Stimulated activated CD8-positive, alpha-beta memory T cell treated with anti-CD3 and anti-CD28 coated beads, Interleukin-15, amount 100 ng/mL, for 1 hour (primary cell): ENCODE measurements at places on chromosomes 11 and 22.

DNA sequence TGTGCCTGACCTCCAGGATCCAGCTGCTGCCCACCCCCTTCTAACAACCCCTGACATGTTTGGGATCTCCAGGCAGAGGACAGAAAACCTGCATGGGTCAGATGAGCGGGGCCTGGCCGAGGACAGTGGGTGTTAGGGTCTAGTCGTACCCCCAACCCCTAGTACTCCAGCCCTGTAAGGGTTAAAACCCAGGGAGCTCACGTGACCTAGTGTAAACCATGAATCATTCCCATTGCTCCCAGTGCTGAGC lies 89.1 kb upstream of the CRYBB3 start:
- no peak for DNase-seq

- no peak for DNase-seq
Observed at GRCh38 chr11:95877291-95877690, 46.6 kb downstream of the MTMR2 start.

DNA sequence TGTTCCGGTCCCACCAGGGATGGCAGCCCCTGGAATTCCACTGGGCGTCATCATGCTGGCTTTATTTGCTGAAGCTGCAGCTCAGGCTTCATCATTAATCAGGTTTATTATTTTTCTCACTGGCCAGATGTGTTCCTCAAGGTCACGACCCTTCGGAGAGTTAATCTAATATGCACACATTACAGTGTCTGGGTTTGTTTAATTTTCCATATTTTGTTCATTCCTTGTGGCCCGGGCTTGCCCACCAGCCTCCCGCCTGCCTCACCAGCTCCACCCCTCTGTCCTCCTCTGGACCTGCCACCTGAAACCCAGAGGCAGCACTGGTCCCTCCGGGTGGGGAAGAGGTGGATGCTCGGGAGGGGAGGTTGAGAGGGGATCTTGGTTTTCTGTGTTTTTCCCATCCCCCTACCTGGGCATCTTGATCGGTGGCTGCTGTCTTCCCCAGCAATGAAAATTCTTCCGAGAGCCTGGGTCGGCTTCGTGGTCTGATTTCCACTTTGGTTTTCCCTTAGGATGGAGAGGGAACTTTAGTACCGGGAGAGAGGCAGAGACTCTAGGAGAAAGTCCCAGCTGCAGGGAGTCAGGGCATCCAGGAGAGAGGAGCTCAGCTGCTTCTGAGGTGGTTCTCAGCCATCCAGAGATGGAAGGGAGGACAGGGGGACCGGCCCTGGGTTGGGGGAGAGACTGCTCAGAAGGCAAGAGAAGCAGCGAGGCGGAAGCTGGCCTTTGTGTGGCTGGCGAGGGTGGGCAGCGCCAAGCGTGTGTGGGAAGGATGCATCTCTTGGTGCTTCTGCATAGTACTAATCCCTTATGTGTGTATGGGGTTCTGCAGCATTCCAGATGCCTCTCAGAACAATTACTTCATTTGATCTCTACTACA lies 2.1 kb downstream of the GRIK4 start:
- DNase-seq: no peak

GRCh38 chr11:128135451-128135850 lies 451.9 kb downstream of the ETS1 start:
- DNase-seq: no peak

DNA sequence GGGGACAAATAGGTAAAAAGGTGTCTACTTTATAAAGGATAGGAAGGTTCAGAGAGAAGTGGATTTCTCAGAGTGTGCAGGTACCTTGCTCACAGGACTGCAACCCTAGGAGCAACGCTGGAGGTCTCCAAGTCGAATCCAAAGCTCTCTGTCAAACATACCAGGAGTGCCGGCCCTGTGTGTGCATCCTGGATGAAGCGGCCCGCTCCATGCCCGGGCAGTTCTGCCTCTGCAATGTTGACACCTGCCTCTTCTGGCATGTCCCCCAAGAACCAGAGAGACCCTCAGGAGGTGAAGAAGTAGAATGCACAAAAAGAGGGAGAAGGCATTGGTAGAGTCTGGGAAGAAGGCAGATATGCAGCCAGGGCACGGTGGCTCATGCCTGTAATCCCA lies 3.1 kb upstream of the TSSK2 start:
- DNase-seq: no peak

GRCh38 chr11:66081505-66081904 lies 11.4 kb downstream of the PACS1 start:
- peak; percentile 56 for DNase-seq

- DNase-seq: no peak
Observed at GRCh38 chr22:44211256-44211945, 30.7 kb downstream of the PARVG start.

- DNase-seq: no peak
Observed at GRCh38 chr22:39478441-39478850, 21.6 kb downstream of the MGAT3 start.

GRCh38 chr11:58632510-58632909 lies 10.0 kb downstream of the CNTF start:
- no peak for DNase-seq

DNA sequence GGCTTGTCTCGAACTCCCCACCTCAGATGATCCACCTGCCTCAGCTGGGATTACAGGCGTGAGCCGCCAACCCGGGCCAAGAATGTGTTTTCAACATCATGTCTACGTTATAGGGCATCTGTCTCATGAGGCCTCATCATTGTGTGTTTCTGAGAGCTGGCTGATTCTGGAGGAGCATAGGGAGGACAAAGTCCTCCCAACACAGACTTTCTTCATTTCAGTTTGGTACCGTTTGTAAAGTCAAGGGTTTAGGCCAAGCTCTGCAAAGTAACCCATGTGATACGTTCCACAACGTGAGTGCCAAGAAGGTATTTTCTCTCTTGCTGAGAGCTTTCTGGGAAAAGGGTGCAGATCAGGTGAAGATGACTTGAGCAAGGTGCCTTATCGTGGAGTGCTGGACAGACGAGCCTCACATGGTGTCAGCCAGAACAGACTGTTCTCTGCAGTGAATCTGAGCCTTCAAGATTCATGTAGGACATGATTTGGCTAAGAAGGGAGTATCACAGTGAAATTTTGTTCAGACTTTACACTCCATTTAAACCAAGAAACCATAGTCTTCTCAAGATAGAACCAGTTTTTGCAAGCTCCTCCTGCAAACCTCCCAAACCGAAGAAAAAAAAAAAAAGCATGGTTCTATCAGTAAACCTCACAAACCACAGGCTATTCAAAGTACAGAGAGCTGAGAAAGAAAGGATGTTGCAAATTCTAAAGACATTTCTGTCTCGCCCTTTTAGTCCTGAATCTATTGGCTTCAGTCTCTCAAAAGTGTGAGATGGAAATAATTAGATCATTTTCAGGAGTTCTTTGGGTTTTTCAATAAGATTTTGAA lies 71.7 kb downstream of the DBX1 start:
- DNase-seq: no peak

GRCh38 chr11:122853261-122853660 lies 15.0 kb downstream of the CRTAM start:
- no peak for DNase-seq

DNA sequence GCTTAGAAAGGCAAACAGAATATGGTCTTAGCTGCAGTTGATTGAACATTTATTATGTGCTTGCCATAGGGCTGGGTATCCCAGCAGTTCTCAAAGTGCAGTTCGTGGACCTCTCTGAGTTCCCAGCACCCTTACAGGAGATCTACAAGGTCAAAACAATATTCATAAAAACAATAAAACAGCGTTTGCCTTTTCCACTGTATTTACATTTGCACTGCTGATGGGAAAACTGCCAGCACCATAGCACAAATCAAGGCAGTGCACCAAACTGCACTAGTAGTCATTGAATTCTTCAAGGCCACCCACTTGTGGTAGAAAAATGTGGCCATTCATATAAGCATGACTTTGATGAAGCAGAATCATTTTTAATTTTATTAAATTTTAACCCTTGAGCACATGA lies 128.1 kb downstream of the CCDC34 start:
- no peak for DNase-seq

GRCh38 chr22:46638601-46639431 lies 18.6 kb downstream of the GRAMD4 start:
- DNase-seq: no peak

DNA sequence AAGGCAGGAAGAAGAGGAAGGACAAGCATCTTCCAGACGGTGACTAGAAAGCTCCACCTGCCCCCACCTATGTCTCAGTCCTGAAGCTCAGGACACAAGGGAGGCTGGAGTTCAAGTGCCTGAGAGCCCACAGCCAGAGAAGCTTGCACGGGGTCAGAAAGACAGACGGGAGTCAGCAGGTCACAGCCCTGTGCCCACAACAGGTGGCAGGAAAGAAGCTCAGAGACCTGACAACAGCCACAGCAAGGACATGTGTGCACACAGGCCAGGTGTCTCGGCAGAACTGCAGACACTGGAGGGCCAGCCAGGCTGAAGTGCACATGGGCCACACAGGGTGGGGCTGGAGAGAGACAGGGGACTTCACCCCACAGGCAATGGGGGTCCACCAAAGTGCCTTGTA lies 37.2 kb upstream of the MOB2 start:
- DNase-seq: no peak

DNA sequence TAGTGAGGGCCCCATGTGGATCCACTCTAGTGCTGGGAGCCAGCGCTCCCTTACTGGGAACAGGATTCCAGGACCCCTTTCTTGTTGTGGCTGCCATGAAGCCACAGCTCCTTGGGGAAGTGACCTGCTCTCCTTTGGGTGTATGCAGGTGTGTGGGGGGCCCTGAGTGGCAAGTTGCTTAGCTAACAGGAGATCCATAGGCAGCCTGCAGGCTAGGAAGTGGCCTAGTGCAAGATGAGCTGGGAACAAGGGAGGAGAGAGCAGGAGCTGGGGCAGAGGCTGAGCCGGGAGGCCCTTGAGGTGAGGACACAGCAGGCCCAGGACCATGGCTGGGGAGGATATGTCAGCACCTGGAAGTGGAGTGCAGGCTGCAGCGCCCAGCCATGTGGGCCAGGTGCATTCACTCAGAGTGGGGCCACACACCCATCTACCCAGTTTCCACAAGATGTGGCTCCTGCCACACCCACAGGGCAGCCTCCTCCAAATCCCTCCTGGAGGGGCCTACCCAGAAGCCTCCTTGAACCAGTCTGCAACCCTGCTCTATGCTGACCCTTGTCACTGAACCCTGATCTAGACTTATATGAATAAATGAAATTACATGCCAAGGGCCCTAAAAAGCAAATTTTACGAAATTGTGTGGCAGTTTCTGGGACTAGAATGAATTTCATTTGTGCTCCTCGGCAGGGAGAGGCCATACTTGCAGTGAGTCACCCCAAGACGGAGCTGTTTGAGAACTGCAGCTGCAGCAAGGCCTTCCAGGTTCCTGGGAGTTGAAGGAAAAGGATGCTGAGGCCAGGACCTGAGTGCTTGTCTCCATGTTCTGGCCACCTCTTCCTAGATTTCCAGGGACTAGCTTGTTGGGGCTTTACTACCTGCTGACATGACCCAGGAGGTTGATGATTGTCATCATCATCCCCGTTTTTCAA lies 3.2 kb downstream of the THAP7 start:
- DNase-seq: no peak

DNA sequence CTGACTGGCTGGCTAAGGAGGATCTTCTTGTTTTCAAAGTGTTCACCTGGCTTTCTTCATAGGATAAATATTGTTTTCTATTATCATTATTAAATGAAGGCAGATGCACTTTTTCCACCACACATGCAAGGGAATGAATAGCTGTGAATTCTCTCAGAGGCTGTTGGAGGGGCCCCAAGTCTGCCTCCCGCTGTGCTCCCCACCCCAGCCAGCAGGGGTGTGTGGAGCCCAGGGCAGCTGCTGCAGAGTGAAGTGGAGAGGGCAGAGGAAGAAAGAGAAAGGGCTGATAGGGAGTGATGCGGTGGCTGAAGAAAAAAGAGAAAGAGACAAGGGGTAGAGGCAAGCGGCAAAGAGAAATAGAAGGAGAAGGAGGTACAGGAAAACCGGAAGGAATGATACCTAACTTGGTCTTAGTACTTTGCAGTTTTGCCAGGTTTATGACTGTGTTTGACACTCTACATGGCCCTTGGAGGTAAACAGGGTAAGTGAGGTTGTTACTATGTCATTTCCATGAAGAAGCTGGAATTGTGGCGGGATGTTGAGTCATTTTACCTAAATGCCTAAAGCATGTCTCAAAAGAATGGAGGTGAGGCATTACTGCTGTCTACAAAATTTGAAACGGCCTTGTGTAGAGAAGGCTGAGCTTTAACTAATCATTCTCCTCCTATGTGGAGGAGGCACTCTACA lies 145.7 kb upstream of the B3GAT1 start:
- DNase-seq: no peak

- DNase-seq: peak; percentile 32
Observed at GRCh38 chr22:46542011-46542985, 4.9 kb upstream of the CELSR1 start.

GRCh38 chr11:114309517-114309916 lies 13.3 kb downstream of the NNMT start:
- no peak for DNase-seq

DNA sequence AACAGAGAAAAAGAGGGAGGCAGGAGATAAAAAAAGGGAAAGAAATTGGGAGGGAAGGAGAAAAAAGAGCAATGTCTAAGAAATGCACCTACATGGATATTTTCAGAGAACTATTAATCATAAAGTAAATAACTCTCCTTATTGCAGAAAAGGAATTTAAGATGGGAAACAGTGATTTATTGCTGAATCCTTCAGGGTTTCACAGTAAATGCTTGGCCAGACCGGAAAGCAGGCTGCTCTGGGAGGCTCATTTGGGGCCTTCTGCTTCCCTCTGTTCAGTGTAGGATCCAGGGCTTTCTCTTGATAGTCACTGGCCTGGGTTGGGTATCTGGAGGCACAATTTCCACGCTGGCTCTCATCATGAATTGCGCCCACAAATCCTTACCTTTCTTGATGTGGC lies 324.3 kb upstream of the SORL1-AS1 start:
- no peak for DNase-seq

- DNase-seq: no peak
Observed at GRCh38 chr11:58047818-58048217, 17.1 kb downstream of the OR6Q1 start.

DNA sequence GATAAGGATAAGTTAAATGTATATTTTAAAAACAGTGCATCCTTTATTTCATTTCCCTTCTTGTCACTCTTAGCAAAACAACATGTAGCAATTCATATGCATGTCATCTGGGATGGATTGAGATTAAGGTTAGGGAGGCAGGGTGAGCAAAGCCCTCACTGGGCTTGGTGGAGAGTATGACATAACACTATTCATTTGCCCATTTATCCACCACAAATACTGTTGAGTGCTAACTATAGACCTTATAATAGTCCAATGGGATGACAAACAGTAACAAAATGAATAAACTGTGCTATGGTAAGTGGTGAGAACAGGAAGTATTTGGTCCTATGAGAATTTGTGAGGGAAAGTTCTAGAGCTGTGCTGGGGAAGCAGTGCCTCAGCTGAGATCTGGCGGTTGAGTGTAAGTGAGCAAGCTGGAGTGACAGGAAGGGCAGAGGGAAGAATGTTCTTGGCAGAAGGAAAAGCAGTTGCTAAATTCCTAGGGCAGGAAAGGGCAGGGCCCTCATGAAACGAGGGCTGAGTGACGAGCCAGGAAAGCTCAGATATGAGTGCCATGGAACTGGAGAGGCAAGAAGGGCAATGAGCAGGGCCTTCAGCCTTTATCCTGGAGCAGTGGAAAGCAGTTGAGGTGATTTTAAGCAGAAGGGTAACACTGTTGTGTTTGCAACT lies 6.7 kb downstream of the HSD17B12 start:
- no peak for DNase-seq

GRCh38 chr22:35154937-35155387 lies 89.0 kb downstream of the ISX start:
- DNase-seq: no peak

- no peak for DNase-seq
Observed at GRCh38 chr11:71309181-71309580, 56.8 kb upstream of the SHANK2 start.

GRCh38 chr11:57322256-57323166 lies 2.2 kb downstream of the TNKS1BP1 start:
- DNase-seq: no peak

- no peak for DNase-seq
Observed at GRCh38 chr11:70568035-70568813, 169.9 kb downstream of the CTTN start.
